ENCODE measurements at places on chromosomes 16 and 17.
A peak's percentile ranks its signal among the peaks of the same experiment; 100 is the strongest.

GRCh38 chr17:26782153-26782552 is 511.8 kb upstream of the WSB1 start:
- DNase-seq: no peak

GRCh38 chr16:10949424-10949970 is 5.1 kb downstream of the CLEC16A start:
- DNase-seq: no peak

DNA sequence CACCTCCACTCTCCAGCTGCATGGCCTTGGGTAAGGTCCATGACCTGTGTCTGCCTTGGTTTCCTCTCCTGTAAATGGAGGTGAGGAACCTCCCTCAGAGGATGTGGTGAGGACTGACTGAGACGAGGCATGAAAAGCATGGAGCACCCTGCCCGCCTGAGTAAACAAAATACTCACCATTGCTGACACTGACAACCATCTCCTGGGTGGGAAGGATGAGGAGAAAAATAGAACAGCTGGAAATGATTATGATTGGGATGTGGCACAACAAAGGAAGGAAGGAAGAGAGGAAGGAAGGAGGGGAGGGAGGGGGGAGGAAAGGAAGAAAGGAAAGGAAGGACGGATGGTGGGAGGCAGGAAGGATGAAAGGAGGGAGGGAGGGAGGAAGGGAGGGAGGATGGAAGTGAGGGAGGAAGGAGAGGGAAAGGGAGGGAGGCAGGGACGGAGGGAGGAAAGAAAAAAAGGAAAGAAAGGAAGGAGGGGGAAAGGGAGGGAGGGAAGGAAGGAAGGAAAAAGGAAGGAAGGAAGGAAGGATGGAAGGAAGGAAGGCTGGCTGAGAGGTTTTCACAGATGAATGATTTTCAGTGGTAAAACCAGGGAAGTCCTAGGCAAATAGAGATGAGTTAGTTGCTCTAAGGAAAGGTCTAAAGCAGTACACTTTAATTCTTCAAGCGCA is 276.5 kb upstream of the XYLT1 start:
- no peak for DNase-seq

- no peak for DNase-seq
Observed at GRCh38 chr16:72467157-72467759, 295.3 kb upstream of the PMFBP1 start.

DNA sequence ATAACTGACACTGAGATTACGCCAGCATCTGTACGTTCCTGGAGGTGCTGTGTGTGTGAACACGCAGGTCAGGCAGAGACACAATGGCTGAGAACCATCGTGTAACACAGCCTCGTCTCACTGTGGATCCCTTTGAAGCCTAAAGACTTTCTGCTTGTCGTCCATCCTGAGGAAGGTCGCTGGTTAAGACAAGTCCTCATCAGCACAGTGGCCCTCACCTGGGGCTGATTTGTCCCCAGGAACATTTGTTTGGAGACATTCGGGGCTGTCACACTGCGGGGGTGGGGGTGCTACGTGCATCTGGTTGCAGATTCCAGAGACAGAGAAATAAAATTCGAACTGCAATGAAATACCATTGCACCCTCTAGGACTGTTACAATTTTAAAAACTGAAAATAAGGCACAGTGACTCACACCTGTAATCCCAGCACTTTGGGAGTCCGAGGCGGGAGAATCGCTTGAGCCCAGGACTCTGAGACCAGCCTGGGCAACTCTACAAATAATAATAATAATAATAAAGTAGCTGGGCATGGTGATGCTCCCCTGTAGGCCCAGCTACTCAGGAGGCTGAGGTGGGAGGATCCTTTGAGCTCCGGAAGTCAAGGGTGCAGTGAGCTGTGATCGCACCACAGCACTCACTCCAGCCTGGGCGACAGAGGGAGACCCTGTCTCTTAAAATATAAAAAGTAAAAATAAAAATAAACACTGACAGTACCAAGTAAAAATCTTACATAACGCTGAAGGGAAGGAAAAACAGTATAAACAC is 112.0 kb upstream of the METRNL start:
- no peak for DNase-seq

DNA sequence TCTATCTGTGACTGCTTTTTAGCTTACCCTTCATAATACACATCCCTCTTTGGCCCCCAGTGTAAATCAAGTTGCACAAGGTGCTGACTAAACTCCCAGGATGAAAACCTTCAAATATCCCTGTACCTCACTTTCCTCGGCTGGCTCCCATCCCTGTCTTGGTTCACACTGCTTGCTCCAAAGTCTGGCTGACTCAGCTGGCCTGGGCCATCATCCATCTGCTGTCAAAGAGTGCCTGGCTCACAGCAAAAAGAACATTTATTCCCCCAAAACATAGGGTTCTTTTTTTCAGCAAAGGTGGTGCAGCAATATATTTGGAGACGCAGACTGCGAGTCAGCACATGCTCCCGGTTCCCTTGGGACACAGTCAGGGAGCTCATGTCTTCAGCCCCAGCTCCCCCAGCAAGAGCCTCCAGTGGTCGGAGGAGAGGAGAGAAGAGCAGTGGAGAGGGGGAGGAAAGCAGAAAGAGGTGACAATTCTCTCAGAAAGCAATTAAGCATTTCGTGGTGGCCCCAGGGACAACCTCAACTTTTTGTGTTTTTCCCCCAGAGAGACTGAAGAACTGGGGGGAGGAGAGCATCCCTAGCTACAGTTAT is 26.1 kb downstream of the GPR142 start:
- no peak for DNase-seq

DNA sequence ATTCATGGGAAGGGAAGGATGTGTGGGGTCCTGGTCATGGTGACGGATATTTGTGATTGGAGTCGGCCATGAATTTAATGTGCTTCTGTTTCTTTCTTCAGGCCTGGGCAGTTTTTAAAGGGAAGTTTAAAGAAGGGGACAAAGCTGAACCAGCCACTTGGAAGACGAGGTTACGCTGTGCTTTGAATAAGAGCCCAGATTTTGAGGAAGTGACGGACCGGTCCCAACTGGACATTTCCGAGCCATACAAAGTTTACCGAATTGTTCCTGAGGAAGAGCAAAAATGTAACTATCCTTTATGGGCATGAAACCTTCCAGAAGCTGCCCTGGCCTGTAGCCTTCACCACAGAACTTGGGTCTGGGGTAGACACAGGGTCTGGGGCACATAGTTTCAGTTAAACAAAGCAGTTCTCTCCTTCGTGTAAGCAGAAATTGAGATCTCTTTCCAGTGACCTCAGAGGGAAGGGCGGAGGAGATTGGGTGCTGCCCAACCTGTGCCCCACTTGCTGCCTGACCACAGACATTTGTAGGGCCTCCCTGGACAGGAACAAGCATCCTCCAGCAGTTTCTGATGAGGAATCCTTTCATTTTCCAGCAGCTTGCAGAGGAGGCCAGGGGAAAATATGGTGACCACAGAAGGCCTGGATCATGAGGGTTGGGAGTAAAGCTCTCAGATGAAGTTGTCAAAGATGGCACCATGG is 10.1 kb downstream of the IRF8 start:
- no peak for DNase-seq

DNA sequence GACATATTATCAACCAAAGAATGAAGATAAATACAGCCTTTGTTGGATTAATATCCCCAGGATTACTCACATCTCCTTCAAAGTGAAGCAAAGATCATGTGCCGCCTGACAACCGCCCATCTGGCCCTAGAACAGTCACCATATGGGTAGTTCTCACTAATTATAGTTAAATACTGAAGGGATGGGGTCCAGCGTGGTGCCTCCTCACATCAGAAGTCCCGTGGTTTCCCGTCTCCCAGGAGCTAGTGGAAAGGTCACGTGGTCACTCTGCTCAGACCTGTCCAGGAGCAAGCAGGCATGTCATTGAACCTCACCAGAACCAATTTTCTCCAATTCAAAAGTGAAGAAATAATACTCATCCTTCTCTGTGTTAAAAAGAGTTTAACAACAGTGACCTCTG is 434.5 kb downstream of the SHISA9 start:
- no peak for DNase-seq

DNA sequence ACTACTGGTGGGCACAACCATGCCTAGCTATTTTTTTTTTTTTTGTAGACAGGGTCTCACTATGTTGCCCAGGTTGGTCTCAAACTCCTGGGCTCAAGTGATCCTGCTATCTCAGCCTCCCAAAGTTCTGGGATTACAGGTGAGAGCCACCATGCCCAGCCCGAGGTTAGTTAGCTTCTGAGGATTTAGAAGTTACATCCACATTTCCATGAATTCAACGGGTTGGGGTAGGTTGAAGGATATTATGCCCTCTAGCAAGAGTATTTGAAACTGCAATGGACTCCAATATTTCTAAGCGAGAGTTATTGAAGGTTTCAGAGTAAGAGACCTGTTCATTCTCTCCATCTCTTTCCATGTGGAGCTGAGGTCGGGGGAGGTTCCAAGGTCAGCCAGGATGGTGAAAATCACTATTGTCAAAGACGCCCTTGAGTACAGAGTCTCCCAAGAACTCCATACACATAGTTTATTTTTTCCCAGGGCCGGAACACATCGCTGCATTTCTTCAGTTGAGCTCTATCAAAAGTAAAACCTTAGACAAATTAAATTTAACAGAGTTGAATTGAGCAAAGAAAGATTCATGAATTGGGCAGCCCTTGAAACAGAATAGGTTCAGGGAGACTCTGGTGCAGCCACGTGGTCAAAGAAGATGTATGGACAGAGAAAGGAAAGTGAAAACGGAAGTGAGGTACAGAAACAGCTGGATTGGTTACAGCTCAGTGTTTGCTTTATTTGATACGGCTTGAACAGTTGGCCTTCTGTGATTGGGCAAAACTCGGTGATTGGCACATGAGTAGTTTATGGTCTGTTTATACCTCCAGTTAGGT is 19.0 kb upstream of the ITPRIPL2 start:
- DNase-seq: no peak

GRCh38 chr17:63496663-63497400 is 20.0 kb downstream of the ACE start:
- DNase-seq: no peak

DNA sequence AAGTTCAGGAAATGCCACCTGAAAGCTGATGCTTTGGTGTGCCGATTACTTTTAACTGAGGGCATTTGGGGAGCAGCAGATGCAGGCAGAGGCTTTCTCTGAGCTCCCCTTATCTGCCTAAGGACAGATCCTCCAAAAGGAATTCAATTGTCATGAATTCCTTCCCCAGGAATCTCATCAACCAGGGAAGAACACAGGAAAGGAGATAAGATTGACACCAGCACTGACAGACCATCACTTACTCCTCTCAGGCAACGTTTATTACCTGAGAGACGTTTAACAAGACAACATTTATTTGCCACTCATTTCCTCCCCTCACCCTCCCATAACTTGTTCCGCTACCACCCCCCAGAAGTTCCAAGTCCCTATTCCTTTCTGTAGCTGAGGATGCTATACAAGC is 17.6 kb upstream of the CDRT4 start:
- DNase-seq: no peak

- no peak for DNase-seq
Observed at GRCh38 chr17:58593123-58593522, 78.7 kb upstream of the MTMR4 start.

GRCh38 chr17:19341641-19342610 is 20.6 kb downstream of the B9D1 start:
- no peak for DNase-seq

DNA sequence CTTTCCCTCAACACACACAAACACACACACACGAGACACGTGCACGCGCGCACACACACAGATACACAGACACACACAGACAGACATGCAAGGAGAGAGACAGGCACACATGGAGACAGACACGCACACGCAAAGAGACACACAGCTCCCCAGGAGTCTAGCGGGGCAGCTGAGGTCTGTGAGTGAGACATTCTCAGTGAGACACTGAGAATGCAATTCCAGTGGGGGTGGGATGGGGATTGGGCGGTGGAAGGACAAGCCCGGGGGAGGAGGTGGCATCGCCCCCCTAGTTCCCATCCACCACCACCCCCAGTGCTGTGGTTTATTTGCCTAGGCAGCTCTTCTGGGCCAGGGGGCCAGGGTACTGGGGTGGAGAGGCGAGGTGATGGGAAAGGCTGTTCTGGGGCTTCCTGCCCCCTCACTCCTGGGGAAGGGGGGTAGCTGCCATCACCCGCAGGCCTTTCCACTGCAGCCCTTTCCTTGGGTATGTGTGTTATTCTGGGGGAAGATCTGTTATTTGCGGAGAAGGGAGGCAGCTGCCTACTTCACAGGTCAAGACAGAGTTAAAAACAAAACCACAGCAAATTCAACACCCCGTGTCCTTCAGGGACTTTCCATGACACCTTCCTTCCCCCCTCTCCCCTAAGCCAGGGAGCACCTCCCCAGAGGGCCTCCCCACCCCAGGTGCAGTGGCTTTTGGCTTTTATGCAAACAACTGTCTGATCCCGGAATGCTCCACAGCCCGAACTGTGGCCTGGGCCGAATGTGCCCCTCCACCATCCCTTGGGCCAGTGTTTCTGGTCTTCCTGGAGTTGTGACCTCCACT is 18.0 kb downstream of the GRB7 start:
- DNase-seq: peak; percentile 32

DNA sequence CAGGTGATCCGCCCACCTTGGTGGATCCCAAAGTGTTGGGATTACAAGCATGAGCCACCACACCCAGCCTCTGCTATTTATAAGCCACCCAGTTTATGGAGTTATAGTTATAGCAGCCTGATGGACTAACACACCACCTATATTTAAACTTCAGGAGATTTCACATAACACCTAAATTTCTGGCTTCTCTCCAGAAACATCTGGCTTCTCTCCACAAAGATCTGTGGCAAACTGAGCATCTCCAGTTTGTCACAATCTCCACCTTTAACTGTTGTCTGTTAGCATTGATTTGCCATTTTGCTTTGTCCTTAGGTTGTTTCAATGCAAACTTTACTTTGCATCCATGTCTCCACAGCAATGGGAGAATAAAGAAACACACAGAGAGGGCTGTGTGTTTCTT is 39.6 kb downstream of the GDE1 start:
- no peak for DNase-seq

DNA sequence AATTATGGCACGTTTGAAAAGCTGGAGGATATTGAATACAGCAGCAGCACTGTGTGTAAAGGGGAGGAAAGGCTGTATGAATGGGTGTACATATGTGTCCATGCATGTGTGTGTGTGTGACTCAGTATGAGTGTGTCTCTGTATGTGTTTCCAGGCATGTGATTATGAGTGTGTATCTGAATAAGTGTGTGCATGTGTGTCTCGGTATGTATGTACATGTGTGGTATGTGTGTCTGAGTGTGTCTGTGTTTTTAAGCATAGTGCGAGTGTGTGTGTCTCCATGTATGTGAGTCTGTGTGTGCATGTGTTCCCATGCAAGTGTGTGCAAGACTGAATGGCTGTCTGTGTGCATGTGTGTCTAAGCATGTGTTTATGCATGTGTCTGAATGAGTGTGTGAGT is 259.1 kb upstream of the XYLT1 start:
- no peak for DNase-seq

DNA sequence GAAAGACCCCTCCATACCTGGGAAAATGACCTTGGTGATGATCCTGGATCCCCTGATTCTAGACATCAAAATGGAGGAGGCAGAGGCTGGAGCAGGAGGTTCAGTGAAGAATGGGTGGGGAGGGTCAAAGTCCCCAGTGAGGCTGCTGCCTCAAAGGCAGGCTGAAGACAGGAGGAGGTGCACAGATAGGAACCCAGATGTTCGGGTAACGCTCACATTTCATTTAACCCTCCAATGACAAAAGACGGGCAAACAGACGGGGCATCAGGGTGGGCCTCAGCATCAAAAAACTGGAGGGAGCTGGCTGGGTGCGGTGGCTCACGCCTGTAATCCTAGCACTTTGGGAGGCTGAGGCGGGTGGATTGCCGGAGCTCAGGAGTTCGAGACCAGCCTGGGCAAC is at the start of gene ANKRD40CL:
TSS of gene ANKRD40CL (minus strand) at position 73 of the 400 bp plus-strand sequence. CDS start 605 bp downstream, outside the sequence.
- DNase-seq: no peak

GRCh38 chr16:88274847-88275246 is 107.9 kb upstream of the ZNF469 start:
- no peak for DNase-seq

- DNase-seq: no peak
Observed at GRCh38 chr16:71811261-71811803, 2.7 kb upstream of the AP1G1 start.

Measured in stimulated activated CD4-positive, alpha-beta T cell treated with anti-CD3 and anti-CD28 coated beads, TNF-alpha, amount 100 ng/mL, for 24 hours (primary cell).